NCI-H2081 treated with DMSO at 0.1 percent for 48 hours (cell line): ENCODE measurements at places on chromosomes 3 and 15.

GRCh38 chr3:8632402-8633237, 12.0 kb downstream of the SSUH2 start:
- DNase-seq, result no peak

- no peak for DNase-seq
Observed at GRCh38 chr3:134477938-134478337, 7.8 kb downstream of the ANAPC13 start.

- no peak for DNase-seq
Observed at GRCh38 chr3:89287902-89288508, 180.6 kb downstream of the EPHA3 start.

- DNase-seq, result no peak
Observed at GRCh38 chr15:58585693-58586443, 154.1 kb downstream of the LIPC start.

GRCh38 chr15:62601777-62602545, 436.9 kb upstream of the C2CD4B start:
- no peak for DNase-seq

DNA sequence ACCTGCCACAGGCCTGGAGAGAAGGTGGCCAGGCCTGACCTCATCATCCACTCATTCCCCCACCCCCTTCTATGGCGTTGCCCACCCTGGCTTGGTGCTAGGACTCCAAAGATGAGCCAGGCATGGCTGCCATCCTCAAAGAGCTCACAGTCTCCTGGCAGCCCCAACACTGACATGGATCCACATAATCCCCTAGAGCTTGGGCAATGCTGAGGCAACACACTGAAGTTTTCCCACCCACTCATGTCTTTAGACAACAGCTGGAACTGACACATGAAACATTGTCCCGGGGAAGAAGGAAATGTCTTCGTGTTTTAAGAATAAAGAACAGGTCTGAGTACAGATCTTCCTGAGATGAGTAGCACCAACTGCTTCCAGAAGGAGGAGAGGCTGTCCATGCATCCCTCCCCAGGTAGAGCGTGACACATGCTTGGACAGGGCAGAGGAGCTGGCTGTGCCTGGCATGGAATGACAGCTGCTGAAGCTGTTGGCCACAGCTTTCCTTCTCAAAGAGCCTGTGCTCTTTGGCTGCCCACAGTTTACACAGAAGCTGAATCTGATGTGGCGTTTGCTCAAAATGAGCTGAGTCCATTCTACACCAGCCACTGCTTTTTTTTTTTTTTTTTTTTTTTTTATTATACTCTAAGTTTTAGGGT, 70.1 kb downstream of the HOMER2 start:
- DNase-seq, result no peak

GRCh38 chr3:58416191-58416590, 17.4 kb downstream of the PDHB start:
- DNase-seq, result no peak

DNA sequence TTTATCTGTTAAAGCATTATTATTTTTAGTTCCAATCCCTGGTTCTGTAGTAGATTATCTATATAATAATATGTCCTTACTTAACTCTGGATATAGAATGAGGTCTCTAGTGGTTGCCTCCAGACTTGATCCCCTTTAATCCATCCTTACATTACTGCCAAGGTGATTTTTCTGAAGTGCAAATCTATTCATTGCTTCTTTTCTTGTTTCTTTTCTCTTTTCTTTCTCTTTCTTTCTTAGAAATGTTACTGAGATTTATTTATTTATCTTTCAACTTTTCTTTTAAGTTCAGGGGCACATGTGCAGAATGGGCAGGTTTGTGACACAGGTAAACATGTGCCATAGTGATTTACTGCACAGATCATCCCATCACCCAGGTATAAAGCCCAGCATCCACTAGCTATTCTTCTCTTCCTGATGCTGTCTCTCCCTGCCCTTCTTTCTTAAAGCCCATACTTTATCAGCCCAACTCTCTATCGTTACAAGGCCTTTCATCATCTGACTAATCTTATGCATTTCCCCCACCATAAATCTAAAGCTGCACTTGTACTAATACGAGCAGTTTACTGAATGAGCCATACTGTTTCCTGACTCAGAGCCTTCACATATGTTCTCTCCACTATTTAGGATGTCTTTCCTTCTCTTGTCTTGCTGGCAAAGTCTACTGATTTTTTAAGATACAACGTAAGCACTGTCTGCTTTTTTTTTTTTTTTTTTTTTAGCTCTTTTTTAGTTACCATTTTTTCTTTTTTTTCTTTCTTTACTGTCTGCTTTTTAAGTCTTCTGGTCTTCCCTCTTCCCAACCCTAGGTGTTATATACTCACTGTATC, 4.6 kb downstream of the GLCE start:
- DNase-seq, result no peak

GRCh38 chr3:79366414-79366813, 401.4 kb downstream of the ROBO1 start:
- no peak for DNase-seq

GRCh38 chr15:82301296-82302016, 38.8 kb downstream of the SAXO2 start:
- DNase-seq, result no peak

DNA sequence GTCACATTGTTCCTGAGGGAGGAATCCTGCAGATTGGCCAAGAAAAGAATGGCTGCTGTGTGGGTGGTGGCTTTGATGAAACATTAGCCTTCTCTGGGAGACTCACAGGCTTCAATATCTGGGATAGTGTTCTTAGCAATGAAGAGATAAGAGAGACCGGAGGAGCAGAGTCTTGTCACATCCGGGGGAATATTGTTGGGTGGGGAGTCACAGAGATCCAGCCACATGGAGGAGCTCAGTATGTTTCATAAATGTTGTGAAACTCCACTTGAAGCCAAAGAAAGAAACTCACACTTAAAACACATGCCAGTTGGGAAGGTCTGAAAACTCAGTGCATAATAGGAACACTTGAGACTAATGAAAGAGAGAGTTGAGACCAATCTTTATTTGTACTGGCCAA, 6.1 kb downstream of the PTX3 start:
- DNase-seq, result no peak

GRCh38 chr3:177622520-177622919, 425.2 kb upstream of the TBL1XR1 start:
- DNase-seq, result no peak
